Skeletal muscle tissue (tissue), 5 donors: ENCODE measurements at places on chromosomes 4 and X. TPM values are rescaled to one million over a fixed set of nuclear protein-coding genes. Genes with fewer than 3 reads are reported as not detected.

POU3F4 gene
- total RNA-seq: not detected

HDAC8 gene
- total RNA-seq: 21.4 TPM

EDA2R gene
- 1.0 TPM for total RNA-seq

CDS1 gene
- 0.52 TPM for total RNA-seq

PPEF1 gene
- total RNA-seq: 1.0 TPM

FAT1 gene
- 173 TPM for total RNA-seq

SSX1 gene
- total RNA-seq: not detected

NKX6-1 gene
- total RNA-seq: not detected

GRIPAP1 gene
- total RNA-seq: 10.4 TPM

PDGFC gene
- total RNA-seq: 35.0 TPM

PDGFRA gene
- 118 TPM for total RNA-seq

CT45A3 gene
- not detected for total RNA-seq
